AG04450 (cell line): ENCODE measurements at places on chromosomes 3 and 15.

DNA sequence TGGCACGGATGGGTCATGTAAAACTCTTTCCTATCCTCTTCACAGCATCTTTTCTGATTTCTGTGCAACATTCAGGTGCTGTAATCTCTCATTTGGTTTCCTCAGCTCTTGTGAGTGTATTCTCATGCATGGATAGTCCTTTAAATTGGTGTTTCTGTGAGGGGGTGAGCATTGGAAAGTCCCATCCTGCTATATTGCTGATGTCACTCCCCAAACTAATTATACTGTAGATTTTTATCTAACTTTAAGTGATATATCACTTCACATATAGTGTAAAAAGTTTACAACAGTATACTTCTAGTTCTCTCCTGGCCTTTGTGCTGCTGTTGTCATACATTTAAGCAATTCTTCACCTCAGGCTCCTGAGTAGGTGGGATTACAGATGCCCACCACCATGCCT lies 102.7 kb downstream of the GLDN start:
- DNase-seq, result no peak

GRCh38 chr15:25830844-25831451 lies 32.2 kb downstream of the ATP10A start:
- DNase-seq, result peak; percentile 87

DNA sequence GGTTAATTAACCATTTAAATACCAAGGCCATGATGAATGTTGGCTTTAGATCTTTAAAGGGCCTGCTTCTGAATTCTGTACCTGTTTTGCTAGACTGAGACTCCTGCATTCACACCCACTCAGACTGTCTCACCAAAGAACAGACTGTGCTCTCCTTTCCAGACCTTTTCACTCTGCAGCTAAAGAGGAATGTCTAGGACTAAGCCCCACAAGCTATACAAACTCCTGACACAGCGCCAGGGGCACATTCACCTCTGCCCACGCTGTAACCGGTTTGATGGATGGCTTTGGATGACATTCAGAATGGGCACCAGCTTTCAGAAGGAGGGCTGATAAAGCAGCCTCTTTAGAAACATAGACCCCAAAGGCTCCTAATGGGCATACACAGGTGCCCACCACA lies 200.1 kb downstream of the KCNMB2 start:
- no peak for DNase-seq

DNA sequence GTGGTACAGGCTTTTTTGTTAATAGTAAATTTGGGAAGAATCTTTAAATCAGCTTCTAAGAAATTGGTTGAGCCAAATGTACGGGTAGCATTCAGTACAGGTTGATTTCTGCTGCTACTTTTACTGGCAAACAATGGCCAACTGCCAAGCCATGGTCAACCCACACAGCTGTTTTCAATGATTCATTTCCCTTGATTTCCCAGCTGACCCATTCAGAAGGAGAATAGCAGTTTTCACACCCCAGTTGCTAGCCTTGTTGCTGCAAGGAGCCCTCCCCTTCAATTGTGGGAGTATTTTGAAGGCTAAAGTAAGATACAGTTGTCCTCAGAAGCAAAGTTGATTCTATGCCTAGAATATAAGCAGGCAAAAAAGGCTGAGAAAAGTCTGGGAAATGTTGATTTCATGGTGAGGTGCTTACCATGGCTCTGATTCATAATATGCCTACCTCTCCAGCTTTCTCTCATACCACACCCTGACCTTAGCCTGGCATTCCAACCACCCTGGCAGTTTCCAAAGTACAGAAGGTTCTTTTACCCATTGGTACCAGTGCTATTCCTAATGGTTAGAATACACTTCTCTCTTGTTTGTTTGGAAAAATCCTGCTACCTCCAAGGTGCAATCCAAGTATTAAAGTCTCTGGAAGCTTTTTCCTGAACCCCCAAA lies 320.3 kb upstream of the TGFBR2 start:
- peak; percentile 61 for DNase-seq

GRCh38 chr3:128076483-128077201 lies 24.4 kb downstream of the SEC61A1 start:
- no peak for DNase-seq

GRCh38 chr3:67685499-67685898 lies 31.1 kb upstream of the SUCLG2 start:
- no peak for DNase-seq

- peak; percentile 91 for DNase-seq
Measured at GRCh38 chr15:58498821-58499580, 67.2 kb downstream of the LIPC start.

- DNase-seq, result no peak
Measured at GRCh38 chr3:152583963-152584362, 251.0 kb upstream of the P2RY1 start.

DNA sequence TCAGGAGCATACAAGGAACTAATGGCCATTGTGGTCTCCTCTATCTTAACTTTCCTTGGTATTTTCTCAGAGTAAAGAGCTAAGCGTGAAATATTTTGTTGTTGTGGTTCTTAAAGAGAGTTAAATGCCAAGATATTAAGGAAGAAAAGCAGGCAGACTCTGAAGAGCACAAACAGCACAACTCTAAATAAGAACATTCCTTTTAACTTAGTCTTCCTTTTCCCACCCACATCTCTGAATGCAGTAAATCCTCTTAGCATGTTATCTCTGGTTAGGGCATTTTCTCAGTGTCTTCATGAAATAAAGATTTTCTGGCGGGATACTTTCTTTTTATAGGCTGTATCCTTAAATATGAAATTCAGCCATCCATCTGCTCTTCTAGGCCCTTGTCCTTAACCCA lies 1.5 kb downstream of the GPR87 start:
- DNase-seq, result no peak

- DNase-seq, result no peak
Measured at GRCh38 chr15:65653341-65653740, 31.6 kb downstream of the SLC24A1 start.

DNA sequence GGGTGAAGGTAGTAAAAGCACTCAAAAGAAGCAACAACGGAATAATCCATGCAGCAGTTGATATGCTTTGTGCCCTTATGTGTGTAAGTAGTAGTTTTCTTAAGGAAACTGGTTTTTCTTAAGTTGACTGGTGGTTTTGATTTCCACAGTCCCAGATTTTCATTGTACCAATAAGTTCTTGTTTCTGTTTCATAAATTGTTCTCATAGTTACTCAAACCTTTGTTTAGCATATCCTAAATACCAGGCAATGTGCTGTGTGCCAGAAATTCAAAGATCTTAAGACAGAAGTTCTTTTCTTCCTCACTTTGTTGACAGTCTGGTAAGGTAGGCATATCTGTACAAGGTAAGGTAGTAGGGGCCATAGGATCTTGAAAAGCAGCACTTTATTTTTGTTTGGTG lies 40.0 kb downstream of the DNAJC13 start:
- DNase-seq, result no peak

GRCh38 chr15:68425428-68426060 lies 6.4 kb downstream of the ITGA11 start:
- DNase-seq, result no peak

DNA sequence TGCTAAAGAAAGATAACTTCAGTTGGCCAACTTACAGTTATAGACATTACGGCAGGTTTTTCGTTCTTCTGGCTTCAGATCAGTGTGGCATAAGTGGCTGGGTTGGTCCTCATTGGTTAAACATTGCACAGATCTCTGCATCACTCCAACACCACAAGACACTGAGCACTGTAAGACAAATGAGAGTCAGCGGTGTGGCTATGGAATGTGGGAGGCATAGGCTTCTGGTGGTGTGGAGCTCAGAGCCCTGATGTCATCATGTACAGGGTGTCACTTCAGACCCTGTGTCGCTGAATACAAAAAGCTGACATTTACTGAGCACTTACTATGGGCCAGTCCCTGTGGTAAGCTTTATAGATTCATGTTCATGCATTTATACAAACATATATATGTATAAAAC lies 146.0 kb downstream of the ADAMTS9 start:
- DNase-seq, result no peak

DNA sequence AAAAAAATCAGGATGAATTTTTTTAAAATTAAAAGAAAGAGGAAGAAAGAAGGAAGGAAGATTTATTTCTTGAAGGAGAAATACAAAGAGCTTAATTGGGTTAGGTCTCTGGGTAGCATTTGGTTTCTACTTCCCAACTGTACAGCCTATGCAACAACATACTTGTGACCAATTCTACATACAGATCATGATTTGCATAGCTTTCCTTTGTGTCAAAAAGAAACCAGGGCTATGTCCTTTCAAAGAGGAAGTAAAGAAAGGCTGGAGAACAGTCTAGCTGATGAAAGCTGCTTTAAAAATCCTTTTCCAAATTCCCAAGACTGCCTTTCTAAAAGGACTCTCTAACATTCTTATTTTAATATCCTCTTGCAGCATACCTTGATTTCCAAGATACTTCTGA lies 6.1 kb upstream of the HGD start:
- DNase-seq, result peak; percentile 24

DNA sequence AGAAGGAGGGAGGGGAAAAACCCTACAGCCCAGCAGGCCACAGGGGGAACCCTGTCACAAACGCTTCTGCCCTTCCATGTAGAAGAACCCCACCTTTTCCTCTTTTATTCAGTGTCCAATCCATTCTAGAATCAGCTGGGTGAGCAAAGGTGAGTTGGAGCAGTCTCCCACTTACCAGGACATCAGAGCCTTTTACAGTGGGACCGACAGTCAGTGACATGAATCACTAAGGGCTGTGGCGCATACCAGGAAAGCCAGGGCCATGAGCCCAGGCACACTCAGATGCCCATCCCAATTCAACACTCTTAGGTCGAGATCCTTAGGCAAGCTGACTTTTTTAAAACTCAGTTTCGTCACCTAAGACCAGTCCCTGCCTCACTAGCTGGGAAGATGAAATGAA lies 146.1 kb downstream of the AQP9 start:
- no peak for DNase-seq

- no peak for DNase-seq
Measured at GRCh38 chr3:19427422-19428149, 279.3 kb downstream of the KCNH8 start.

DNA sequence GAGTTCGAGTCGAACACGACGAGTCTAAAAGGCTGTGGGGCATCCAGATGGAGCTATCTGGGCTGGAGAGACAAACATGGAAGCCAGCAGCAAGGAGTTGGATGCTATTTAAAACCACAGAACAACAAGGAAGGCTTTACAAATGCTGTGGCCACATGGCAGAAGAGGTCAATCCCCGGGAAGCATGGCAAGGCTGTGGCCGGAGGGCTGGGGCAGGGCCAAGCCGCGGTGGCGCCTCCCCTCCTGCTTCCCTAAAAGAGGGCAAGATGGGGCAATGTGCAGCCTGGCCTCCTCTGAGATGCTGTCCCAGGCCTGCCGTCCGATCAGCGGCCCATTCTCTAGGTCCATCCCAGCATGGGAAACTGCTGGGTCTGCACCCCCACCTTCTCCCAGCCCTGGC lies 139.1 kb downstream of the SRGAP3 start:
- DNase-seq, result no peak

GRCh38 chr3:24837601-24838000 lies 343.0 kb upstream of the THRB start:
- no peak for DNase-seq

GRCh38 chr3:76638006-76638405 lies 401.9 kb upstream of the ROBO2 start:
- DNase-seq, result no peak

DNA sequence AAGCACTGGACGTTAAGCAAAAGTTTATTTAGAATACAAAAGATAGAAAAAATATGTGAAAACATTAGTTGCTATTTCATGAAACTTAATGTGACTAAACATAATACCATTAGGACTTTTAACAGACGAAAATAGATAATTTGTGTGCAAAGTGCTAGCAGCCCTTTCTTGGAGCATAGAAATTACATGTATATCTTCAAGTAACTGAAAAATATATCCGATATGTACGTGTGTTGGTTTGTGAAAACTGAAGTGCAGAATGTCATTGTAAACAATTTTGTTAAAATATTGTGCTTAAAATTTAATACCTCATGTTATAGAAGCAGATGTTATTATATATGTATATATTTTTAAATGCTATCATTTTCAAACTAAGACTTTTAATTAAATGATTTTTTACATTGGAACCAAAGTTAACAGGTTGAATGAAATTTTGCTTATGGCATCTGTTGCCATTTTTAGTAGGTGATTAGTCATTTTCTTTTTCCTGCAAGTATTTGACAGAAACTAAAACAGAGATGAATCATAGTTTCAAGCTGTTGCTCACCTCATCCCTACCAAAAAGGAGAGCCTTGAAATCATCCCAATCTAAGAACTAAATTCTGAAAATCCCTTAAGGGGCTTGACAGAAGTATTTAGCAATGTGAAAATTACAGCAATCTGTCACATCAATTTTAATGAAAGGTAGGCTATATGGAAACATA lies 334.8 kb downstream of the NAALADL2 start:
- no peak for DNase-seq

DNA sequence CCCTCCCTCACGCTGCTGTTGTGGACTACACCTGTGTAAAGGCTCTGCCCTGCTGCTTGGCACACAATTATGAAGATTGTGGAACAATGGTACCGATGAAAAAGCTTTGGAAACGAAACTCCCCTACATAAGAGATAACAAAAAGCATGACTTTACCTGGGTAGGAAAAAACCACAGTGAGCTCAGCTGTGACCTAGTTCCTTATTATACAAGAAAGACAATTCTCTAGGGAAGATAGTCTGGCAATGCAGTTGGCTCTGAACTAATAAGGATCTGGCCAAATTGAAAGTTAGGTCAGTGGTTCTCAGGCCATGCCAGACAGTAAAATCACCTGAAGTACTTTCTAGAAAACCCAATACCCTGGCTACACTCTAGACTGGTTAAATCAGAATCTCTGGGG lies 16.1 kb downstream of the CLEC3B start:
- no peak for DNase-seq

DNA sequence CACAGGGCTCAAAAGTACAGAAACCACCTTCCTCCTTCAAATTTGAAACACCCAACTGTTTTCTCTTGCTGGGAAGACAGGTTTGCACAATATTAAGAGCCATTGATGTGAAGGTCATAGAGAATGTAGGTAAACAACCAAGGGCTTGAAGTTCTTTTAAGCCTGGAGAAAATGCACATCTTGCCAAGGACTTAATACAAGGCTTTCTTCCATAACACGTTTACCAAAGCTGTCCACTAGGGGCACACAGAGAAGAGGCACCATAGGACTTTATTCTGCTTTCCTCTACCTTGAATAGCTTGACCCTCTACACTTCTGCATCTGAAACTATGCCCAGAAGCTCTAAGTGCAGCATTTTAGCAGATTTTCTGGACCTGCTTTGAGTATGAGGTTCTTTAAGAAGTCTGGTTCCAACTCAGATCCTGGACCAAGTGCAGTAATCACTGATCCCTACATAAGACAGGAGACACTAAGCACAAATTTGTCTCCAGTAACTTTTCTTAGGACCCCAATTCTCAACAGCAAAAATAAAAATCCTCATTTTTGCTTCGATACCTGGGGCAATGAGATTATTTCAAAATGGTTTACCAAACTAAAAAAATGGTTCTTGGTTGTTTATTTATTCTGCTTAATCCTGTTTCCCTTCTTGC lies 138.0 kb downstream of the FBN1 start:
- DNase-seq, result peak; percentile 11

- peak; percentile 65 for DNase-seq
Measured at GRCh38 chr15:38886315-38887163, 321.9 kb upstream of the RASGRP1 start.
